Ovary (tissue), 10 donors: ENCODE measurements at places on chromosomes 11 and 22. TPM values are rescaled to one million over a fixed set of nuclear protein-coding genes. Genes with fewer than 3 reads are reported as not detected.

KCNK4 gene
- total RNA-seq = not detected

MRGPRF gene
- total RNA-seq = 32.0 TPM

AKIP1 gene
- total RNA-seq = 18.8 TPM

CDKN1C gene
- 315 TPM for total RNA-seq

SLC5A1 gene
- 0.56 TPM for total RNA-seq

KRTAP5-7 gene
- not detected for total RNA-seq

NRGN gene
- total RNA-seq = not detected

E2F8 gene
- total RNA-seq = not detected

NEFH gene
- total RNA-seq = 12.4 TPM

DNA sequence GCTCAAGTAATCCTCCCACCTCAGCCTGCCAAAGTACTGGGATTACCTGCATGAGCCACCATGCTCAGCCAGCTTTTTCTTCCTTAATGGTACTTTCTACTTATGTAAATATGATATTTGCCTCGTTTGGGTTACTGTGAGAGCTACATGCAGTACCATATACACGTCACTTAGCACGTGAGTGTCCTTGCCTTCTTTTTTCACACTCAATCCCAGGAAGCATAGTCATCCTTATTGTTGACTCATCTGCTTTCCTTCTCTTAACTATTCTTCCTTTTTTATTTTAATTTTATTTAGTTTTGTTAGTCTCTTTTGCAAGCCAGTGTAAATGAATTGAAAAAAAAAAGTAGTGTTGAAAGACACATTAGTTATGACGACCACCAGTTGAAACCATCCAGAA lies 205.9 kb downstream of the HIPK3 start:
- no peak for DNase-seq

GRCh38 chr22:40224702-40225101 lies 47.0 kb downstream of the TNRC6B start:
- no peak for DNase-seq

DNA sequence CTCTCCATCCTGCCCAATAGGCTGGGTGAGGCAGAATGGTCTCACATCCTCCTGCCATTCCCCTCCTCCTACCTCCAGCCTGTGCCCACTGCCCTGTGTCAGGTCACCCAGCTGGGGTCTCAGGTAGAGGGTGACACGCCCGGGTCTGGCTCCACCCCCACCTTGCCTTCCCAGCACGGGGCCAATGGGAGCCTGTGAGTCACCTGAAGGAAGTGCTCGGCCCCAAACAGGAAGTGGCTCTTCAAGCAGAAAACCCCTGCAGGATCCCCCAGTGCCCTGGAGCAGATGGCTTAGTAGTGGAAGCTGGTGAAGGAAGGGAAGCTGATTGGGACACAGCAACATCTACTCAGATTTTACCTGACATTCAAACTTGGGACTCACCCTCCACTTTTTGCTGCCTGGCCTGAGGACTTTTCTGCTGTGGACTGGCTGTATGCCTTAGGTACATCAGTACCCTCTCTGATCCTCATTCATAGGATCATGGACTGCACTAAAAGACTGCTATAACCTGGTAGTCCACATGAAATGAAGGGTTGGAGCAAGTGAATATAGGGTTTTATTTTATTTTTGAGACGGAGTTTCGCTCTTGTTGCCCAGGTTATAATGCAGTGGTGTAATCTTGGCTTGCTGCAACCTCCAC lies 33.4 kb downstream of the GDPD5 start:
- no peak for DNase-seq

DNA sequence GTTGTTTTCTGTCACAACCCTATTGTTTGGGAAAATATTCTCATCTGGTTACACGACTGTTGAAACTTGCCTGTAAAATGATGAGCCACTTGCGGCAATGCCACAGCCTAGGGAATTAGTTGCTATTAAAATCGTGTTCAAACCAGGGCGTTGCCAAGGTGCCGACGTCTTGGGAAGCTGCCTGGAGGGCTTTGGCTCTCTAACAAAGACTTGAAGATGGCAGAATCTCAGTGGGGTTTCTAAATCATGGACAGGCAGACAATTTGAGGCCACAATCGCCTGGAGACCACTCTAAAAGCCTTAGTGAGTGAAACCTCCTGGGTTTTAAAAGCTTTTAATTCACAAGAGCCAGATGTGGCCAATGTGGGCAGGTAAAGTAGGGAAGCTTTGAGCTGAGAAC lies 117.2 kb upstream of the BMAL1 start:
- DNase-seq = no peak

DNA sequence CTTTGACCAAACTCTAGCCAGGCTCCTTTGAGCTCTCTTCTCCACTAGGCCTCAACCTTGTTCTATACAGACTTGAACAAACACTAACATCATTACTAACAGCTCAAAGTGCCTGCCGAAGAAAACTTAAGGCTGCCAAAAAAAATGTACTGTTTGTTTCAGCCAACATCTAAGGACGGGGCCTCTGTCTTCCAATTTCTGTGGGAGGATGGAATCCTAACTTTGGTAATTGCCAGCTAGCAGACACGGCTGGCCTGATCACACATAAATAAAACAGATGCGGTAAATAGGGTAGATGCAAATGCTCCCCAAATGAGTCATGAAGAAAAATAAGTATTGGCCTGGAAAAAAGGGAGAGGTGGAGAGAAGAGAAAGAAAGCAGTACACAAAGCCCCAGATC lies 394.3 kb downstream of the TMEM135 start:
- no peak for DNase-seq

DNA sequence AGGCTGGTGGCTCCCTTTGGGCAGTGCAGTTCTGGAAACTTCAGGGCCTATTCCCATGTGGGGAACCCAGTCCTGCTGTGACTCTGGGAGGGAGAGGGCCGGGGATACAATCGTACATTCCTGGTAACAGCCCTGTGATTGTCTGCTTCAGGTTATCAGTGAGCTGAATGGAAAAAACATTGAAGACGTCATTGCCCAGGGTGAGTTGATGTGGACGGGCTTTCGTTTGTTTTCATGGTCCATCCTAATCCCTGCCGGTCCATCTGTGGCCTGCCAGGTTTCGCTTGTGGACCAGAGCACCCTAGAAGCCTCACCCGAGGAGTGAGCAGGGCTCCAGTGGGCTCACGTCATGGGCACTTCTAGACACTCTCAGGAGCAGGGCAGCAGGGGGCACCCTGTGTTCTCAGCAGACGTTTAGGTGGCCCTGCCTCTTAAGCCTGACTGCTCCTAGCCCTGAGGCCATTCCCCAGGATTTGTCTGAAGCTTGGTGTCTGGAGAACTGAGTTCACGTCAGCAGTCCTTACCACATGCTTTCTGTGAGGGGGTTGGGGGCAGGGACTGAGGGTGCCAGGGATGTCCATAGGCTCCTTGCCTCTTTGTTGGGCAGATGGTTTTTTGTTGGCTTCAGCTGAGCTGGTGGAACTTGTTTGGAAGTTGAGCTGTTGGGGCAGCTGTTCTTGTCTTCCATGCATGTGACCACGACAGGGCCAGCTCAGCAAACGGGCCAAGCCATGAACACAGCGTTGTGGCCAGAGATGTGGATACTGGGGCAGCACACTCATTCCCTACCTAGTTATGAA lies 1.9 kb downstream of the RPLP2 start:
- no peak for DNase-seq

GRCh38 chr11:66124564-66124963 lies 54.5 kb downstream of the PACS1 start:
- DNase-seq = no peak

- no peak for DNase-seq
These were observed 21.3 kb upstream of the PANX1 start for GRCh38 chr11:94107363-94107762.

DNA sequence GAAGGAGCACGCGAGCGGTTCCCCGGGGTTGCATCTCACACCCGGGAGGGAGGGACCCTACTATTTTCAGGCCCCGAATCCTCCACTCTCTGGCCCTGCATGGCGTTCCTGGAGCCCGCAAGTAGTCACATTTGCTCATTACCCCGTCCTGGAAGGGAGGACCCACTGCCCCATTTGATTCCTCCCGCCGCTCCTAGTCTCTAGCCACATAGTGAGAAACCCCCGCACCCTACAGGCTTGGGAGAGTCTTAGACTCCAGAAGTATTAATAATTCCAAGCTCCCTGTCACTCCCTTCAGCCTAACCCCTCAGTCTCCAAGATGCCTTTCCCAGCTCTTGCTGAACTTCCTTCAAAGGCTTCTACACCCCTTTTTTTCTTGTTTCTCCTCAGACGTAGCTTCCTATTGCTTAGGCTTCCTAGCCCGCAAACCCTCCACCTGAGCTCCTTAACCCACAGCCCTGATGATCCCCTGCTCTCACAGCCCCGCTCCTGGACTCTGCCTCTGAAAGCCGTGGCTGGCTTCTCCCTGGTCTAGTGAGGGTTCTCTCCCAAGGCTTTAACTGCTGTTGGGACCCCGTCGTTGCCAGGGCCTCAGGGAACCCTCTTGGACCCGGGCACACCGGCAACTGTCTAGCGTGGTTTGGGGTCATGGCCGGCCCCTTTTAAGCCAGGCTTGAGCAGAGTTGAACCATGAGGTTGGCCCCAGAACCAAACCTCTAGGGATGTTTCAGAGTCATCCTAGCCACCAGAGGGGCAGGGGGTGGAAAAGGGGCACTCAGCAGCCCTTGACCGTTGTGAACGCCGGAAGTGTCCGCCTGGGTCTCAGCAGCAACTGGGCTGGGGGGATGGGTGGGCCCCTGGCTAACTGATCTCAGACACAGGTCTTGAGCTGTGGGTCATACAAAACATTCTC lies 862 bp downstream of the GGA1 start:
- no peak for DNase-seq

DNA sequence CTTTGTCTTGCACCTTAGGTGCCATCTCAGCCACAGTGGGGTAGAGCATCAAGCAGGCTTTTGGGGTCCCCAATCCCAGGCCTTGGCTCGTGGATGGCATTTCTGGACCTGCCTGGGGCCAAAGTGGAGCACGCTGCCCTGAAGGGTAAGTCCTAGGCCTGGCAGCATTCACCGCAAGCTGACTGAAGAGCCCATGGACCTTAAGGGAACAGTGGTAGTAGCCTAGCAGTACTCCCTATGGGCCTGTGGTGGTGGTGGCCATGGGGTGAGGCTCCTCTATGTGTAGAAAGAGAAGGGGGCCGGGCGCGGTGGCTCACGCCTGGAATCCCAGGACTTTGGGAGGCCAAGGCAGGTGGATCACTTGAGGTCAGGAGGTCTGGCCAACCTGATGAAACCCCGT lies 36.9 kb downstream of the PIWIL3 start:
- DNase-seq = no peak
